ENCODE measurements at places on chromosomes 2 and 18. TPM values are rescaled to one million over a fixed set of nuclear protein-coding genes. Genes with fewer than 3 reads are reported as not detected.
A peak's percentile ranks its signal among the peaks of the same experiment; 100 is the strongest.

GRCh38 chr2:8849327-8849726 is 11.9 kb upstream of the KIDINS220 start:
- H3K4me3 ChIP-seq, result no peak overlapping the region
- no peak overlapping the region for H3K27ac ChIP-seq
- no peaks in the 10 kb centered on the region for H3K36me3 ChIP-seq
- no peak for DNase-seq

- peaks cover 39% of the 10 kb centered on the region for H3K4me1 ChIP-seq
- H3K36me3 ChIP-seq, result peaks cover 2% of the 10 kb centered on the region
- no peak overlapping the region for H3K4me3 ChIP-seq
- no peak for DNase-seq
- H3K27me3 ChIP-seq, result no peaks in the 10 kb centered on the region
Measured at GRCh38 chr2:177784745-177785067, 287.9 kb downstream of the PDE11A start.

DNA sequence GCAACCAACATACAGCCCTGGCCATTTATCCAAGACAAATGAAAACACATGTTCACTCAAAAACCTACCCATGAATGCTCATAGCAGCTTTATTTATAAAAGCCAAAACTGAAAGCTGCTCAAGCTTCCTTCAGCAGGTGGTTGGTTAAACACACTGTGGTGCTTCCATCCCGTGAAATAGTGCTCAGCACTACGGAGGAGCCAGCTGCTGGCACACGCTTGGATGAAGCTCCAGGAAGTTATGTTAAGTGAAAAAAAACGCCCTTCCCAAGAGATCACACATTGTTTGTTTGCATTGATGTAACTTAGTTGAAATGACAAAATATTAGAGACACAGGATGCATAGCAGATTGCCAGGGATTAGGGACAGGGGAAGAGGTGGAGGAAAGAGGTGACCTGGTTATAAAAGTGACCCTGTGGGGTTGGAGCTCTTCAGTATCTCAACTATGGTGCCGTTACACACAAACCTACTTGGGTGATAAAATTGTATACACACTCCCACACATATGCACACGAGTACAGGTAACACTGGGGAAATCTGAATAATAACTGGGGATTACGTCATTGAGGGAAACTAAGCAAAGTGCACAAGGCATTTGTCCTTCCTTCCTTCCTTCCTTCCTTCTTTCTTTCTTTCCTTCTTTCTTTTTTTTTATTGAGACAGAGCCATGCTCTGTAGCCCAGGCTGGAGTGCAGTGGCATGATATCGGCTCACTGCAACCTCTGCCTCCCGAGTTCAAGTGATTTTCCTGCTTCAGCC is 6.2 kb upstream of the ALPG start:
- no peaks in the 10 kb centered on the region for H3K4me1 ChIP-seq
- no peak overlapping the region for H3K4me3 ChIP-seq
- no peaks in the 10 kb centered on the region for H3K36me3 ChIP-seq

GRCh38 chr2:159612255-159612901 is 4.0 kb downstream of the BAZ2B start:
- no peak overlapping the region for H3K27ac ChIP-seq
- H3K27me3 ChIP-seq, result peaks cover 18% of the 10 kb centered on the region
- H3K4me1 ChIP-seq, result peaks cover 12% of the 10 kb centered on the region
- H3K36me3 ChIP-seq, result no peaks in the 10 kb centered on the region

DNA sequence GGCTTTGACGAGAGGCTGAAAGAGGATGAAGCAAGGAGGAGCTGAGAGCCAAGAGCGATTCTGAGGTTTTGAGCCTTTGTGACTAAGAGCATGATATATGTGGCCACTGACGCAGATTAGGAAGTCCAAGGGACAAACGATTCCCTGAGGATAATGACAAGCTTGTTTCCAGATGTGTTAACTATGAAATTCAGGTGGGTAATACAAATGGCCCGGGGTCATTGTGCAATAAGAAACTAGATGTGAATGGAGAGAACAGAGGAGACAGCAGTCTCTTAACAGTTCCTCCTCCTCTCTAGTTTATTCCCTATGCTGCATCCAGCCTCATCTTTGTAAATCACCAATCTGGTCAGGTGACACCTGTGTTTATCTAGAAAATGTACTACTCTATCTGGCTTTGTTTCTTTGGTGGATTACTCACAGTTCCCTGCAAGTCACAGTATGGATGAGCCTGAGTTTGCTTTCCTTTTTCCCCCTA is 84.2 kb downstream of the SOCS6 start:
- H3K4me1 ChIP-seq, result no peaks in the 10 kb centered on the region
- no peak for DNase-seq
- H3K27ac ChIP-seq, result no peak overlapping the region
- H3K36me3 ChIP-seq, result no peaks in the 10 kb centered on the region

Gene TRIB2
- 2.7 TPM for total RNA-seq

DNA sequence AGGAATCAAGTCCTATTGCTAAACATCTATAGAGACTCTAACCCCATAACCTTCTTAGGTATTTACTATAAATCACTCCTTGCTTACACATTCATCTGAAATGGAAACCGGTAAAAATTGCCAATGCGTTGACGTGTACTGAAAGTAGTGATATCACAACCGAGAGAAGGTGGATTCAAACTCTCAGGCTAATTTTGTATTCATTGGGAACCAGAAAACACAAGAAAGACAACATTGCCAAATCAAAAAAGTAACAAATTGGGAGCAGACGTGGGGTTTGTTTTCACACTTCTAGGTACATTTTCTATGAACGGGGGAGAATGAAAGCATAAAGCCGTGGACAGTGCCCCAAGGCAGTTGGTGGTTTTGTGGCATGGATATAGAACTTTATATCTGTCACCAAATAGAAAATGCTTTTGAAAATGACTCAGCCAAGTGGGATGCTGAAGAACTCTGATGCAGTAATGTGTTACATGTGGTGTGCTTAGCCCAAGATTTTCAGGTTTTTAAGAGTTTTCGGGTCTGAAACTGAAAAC is 155.1 kb upstream of the RASGRP3 start:
- H3K4me1 ChIP-seq, result peaks cover 26% of the 10 kb centered on the region
- peak overlapping the region; percentile 84 for H3K27ac ChIP-seq
- H3K36me3 ChIP-seq, result no peaks in the 10 kb centered on the region
- H3K4me3 ChIP-seq, result peak overlapping the region; percentile 26
- DNase-seq, result peak; percentile 63

DNA sequence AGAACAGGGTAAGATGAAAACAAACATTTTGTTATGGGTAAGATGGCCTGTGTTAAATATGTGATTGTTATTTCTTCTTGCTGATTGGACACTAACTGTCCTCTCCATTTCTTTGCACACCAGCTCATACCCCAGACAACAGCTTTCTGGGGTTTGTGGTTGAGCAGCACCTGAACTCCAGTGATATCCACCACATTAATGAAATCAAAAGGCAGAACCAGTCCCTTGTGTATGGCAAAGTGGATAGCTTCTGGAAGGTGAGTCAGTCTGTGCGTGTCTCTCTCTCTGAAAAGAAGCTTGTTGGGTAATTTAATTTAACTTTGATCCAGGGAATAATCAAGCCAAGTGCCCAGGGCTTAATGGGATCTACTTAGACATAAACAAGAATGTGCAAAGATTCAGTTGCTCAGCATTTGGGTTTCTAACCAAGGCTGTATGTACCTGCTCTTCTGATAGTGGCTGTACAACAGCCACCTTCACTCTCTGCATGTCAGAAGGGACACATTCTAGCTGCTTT is 108.3 kb downstream of the MGAT5 start:
- peaks cover 16% of the 10 kb centered on the region for H3K4me1 ChIP-seq
- H3K4me3 ChIP-seq, result no peak overlapping the region
- no peak for DNase-seq
- no peak overlapping the region for H3K27ac ChIP-seq
- no peaks in the 10 kb centered on the region for H3K27me3 ChIP-seq

- H3K4me1 ChIP-seq, result peaks cover 29% of the 10 kb centered on the region
- no peak overlapping the region for H3K4me3 ChIP-seq
- no peak overlapping the region for H3K27ac ChIP-seq
- no peaks in the 10 kb centered on the region for H3K36me3 ChIP-seq
- H3K27me3 ChIP-seq, result no peaks in the 10 kb centered on the region
Measured at GRCh38 chr2:177165061-177165583, 47.5 kb upstream of the HNRNPA3 start.

Gene ECEL1
- 0.23 TPM for total RNA-seq

Gene ANKRD30BL
- not detected for total RNA-seq

DNA sequence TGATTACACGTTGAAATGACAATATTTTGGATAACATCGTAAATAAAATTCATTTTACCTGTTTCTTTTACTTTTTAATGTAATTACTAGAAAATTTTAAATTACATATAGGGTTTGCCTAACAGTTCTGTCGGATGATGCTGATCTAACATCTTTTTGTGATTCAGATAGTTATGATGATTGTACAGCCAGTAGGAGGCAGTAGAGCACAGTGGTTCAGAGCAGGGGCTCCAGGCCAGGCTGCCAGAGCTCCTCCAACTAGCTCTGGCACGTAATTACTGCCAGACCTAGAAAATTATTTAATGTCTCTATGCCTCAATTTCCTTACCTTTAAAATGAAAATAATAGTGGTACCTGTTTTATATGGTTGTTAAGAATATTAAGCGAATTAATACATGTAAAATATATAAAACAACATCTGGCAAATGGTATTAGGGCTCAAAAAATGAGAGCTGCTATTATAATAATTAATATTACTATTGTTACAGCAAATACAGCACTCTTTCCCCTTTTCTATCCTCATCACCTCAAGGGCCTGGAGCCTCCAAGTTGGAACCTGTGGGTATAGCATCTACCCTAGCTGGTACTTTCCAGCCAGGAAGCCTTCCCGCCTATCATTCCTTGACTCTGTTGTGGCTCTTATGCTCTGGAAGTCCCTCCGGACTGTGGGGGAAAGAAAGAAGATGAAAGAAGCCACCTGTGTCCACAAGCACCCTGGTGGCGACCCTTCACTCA is 47.7 kb upstream of the PLA2R1 start:
- no peak overlapping the region for H3K4me3 ChIP-seq
- H3K27ac ChIP-seq, result no peak overlapping the region
- H3K27me3 ChIP-seq, result peaks cover 4% of the 10 kb centered on the region
- DNase-seq, result peak; percentile 74
- no peaks in the 10 kb centered on the region for H3K4me1 ChIP-seq

DNA sequence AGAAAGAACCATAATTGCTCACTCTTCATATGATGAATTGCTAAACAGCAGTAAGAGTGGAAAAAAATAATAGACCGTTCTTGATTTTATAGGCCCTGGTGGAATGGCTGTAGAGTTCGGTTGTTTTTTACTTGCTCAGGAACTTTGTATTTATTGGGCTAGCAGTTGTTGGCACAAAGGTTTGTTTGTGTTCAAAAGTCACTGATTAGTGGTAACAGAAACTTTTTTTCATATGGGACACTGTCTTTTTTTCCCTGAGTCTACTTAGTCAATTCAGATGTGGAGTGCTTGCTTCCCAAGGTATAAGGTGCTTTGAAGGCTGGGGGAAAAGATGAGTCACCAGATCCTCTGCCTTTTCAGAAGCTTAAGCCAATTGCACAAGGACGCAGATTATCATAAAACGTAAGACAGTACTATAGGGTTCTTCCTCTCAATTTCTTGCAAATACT is 25.8 kb downstream of the PHLPP1 start:
- peaks cover 14% of the 10 kb centered on the region for H3K4me1 ChIP-seq
- peak; percentile 57 for DNase-seq
- no peak overlapping the region for H3K4me3 ChIP-seq

DNA sequence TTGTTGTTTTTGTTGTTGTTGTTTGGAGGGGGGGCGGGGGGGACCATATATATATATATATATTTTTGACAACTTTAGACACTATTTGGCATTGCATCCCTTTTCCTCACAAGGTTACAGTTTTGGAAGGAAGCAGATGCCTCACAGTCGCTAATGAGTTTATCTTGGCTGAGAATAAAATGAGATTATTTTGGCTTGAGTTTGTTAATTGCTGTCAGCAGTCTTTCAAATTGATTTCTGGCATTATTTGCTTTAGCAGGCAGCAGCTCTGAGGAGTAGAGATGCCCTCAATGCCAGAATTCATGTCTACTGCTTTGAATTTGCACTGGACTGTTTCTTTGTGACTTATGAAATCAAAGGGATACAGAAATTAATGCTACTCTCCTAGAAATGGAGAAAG is 595.2 kb upstream of the HNMT start:
- H3K27me3 ChIP-seq, result no peaks in the 10 kb centered on the region
- DNase-seq, result no peak
- no peaks in the 10 kb centered on the region for H3K36me3 ChIP-seq
- H3K4me3 ChIP-seq, result no peak overlapping the region
- H3K27ac ChIP-seq, result no peak overlapping the region
- no peaks in the 10 kb centered on the region for H3K4me1 ChIP-seq

Gene ITGB6
- total RNA-seq, result not detected

Gene SLC19A3
- not detected for total RNA-seq

DNA sequence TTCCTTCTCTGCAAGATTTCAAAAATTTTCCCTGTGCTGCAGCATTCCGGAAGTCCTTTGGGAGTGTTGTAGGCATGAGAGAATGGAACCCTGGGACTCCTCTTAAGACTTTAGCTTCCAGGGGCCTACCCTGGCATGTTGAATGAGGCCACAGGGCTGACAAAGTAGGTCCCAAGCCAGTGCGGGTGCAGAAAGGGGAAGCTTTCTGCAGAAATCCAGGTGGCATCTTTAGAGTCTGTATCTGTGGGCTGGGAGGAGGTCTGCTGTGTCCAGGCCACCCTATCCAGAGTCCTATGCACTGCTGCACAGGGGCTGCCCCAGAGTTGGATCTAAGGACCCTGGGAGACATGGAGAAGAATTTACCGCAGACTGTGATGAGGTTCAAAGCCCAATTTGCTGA is 1.9 kb upstream of the SIX2 start:
- no peak for DNase-seq
- H3K36me3 ChIP-seq, result no peaks in the 10 kb centered on the region
- no peak overlapping the region for H3K27ac ChIP-seq
- no peak overlapping the region for H3K4me3 ChIP-seq
- H3K4me1 ChIP-seq, result peaks cover 15% of the 10 kb centered on the region
- H3K27me3 ChIP-seq, result peaks cover 74% of the 10 kb centered on the region

GRCh38 chr2:33810046-33810835 is 211.1 kb upstream of the FAM98A start:
- no peaks in the 10 kb centered on the region for H3K4me1 ChIP-seq
- no peak overlapping the region for H3K27ac ChIP-seq
- H3K27me3 ChIP-seq, result no peaks in the 10 kb centered on the region
- no peaks in the 10 kb centered on the region for H3K36me3 ChIP-seq
- DNase-seq, result no peak

Gene PKDCC
- not detected for total RNA-seq

- DNase-seq, result no peak
- H3K36me3 ChIP-seq, result no peaks in the 10 kb centered on the region
- H3K27me3 ChIP-seq, result no peaks in the 10 kb centered on the region
- peaks cover 52% of the 10 kb centered on the region for H3K4me1 ChIP-seq
Measured at GRCh38 chr2:168433527-168433926, 22.5 kb upstream of the CERS6 start.

GRCh38 chr2:69545477-69545932 is 98.0 kb downstream of the AAK1 start:
- no peak for DNase-seq
- no peaks in the 10 kb centered on the region for H3K27me3 ChIP-seq
- H3K4me1 ChIP-seq, result peaks cover 38% of the 10 kb centered on the region

DNA sequence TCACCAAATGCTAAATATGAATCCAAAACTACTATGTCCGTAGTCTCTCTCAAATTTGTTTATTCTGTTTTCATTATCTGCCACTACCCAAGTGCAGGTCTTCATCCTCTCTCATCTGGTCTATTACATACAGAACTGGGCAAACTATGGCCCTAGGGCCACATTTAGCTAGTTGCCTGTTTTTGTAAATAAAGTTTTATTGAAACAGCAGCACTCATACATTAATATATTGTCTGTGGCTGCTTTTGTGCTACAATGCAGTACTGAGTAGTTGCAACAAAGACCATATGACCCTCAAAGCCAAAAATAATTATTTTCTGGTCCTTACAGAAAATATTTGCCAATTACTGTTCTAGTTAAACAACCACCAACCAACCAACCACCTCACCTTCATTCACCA is 172.2 kb upstream of the NCKAP5 start:
- H3K36me3 ChIP-seq, result no peaks in the 10 kb centered on the region
- H3K27me3 ChIP-seq, result peaks cover 7% of the 10 kb centered on the region
- H3K4me1 ChIP-seq, result no peaks in the 10 kb centered on the region
- no peak overlapping the region for H3K4me3 ChIP-seq
- no peak overlapping the region for H3K27ac ChIP-seq
- DNase-seq, result no peak
